ENCODE measurements at places on chromosomes 5 and 9. TPM values are rescaled to one million over a fixed set of nuclear protein-coding genes. Genes with fewer than 3 reads are reported as not detected.

The PCDHA1 gene
- not detected for total RNA-seq

The WDR38 gene
- not detected for total RNA-seq

The PCDHA12 gene
- total RNA-seq = 0.36 TPM

The CXCL14 gene
- not detected for total RNA-seq

The NR2F1 gene
- 10.6 TPM for total RNA-seq

GRCh38 chr5:62593331-62593730 lies 14.7 kb downstream of the LRRC70 start:
- peak overlapping the region; percentile 52 for H3K27ac ChIP-seq
- DNase-seq = no peak
- H3K36me3 ChIP-seq = peaks cover 2% of the 10 kb centered on the region
- H3K4me3 ChIP-seq = no peak overlapping the region
- no peaks in the 10 kb centered on the region for H3K27me3 ChIP-seq

- H3K4me3 ChIP-seq = no peak overlapping the region
- no peak overlapping the region for H3K27ac ChIP-seq
- H3K36me3 ChIP-seq = no peaks in the 10 kb centered on the region
- peaks cover 21% of the 10 kb centered on the region for H3K27me3 ChIP-seq
- H3K4me1 ChIP-seq = no peaks in the 10 kb centered on the region
- DNase-seq = no peak
Observed at GRCh38 chr5:58872670-58873273, 289.9 kb downstream of the RAB3C start.

GRCh38 chr5:120638449-120638848 lies 174.3 kb downstream of the PRR16 start:
- H3K4me3 ChIP-seq = no peak overlapping the region
- no peaks in the 10 kb centered on the region for H3K27me3 ChIP-seq
- DNase-seq = no peak
- no peaks in the 10 kb centered on the region for H3K4me1 ChIP-seq
- H3K27ac ChIP-seq = no peak overlapping the region

GRCh38 chr5:131769336-131769735 lies 27.5 kb downstream of the FNIP1 start:
- no peak overlapping the region for H3K4me3 ChIP-seq
- H3K36me3 ChIP-seq = peaks cover under 1% of the 10 kb centered on the region
- H3K27me3 ChIP-seq = no peaks in the 10 kb centered on the region

GRCh38 chr5:851553-851952 lies 767 bp upstream of the ZDHHC11 start:
- no peaks in the 10 kb centered on the region for H3K4me1 ChIP-seq
- H3K36me3 ChIP-seq = no peaks in the 10 kb centered on the region
- DNase-seq = no peak
- H3K27ac ChIP-seq = no peak overlapping the region
- no peak overlapping the region for H3K4me3 ChIP-seq
- peaks cover 5% of the 10 kb centered on the region for H3K27me3 ChIP-seq

- H3K27ac ChIP-seq = no peak overlapping the region
- H3K4me1 ChIP-seq = peaks cover 38% of the 10 kb centered on the region
- H3K4me3 ChIP-seq = no peak overlapping the region
- no peak for DNase-seq
- H3K27me3 ChIP-seq = peaks cover 3% of the 10 kb centered on the region
Observed at GRCh38 chr9:87386490-87387025, 111.1 kb upstream of the DAPK1 start.

DNA sequence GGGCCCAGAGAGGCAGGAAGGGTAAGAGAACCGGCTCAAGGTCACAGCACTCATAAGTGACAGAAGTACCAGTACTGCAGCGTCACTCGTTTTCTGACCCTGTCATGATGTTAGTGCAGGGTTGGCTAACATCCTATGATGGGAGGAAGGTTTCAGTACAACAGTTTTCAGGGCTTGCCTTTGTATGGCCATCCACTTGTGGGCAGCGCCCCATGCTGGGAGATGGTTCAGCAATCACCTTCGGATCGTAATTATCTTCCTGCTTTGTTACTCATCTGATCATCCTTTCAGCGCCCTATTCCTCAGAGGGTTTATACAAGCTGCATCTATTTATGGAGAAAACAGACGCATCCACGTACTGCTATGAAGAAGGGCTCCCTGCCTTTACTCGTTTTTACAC lies 2.4 kb downstream of the MAP1B start:
- peak overlapping the region; percentile 95 for H3K4me3 ChIP-seq
- no peak overlapping the region for H3K27ac ChIP-seq
- peaks cover 32% of the 10 kb centered on the region for H3K4me1 ChIP-seq

GRCh38 chr5:152501294-152501693 lies 96.2 kb upstream of the NMUR2 start:
- no peaks in the 10 kb centered on the region for H3K36me3 ChIP-seq
- no peaks in the 10 kb centered on the region for H3K4me1 ChIP-seq
- H3K27me3 ChIP-seq = no peaks in the 10 kb centered on the region

DNA sequence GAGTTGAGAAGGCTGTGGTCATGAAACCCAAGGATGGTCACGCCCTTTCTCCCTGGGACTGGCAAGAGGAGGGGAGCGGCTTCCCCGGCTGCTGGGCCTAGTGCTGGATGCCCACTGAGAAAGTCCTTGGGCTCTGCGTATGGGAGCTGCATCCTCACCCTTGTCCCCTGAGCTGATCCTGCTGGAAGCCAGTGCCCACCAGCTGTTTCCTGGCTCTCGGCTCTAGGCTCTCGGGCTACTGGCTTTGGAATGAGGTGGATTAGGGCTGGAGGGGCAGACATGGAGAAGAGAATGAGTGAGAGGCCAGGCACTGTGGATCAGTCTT lies 149.3 kb upstream of the PPP1R26 start:
- DNase-seq = no peak
- H3K4me1 ChIP-seq = no peaks in the 10 kb centered on the region
- no peak overlapping the region for H3K4me3 ChIP-seq
- no peaks in the 10 kb centered on the region for H3K36me3 ChIP-seq
- no peak overlapping the region for H3K27ac ChIP-seq
- no peaks in the 10 kb centered on the region for H3K27me3 ChIP-seq

DNA sequence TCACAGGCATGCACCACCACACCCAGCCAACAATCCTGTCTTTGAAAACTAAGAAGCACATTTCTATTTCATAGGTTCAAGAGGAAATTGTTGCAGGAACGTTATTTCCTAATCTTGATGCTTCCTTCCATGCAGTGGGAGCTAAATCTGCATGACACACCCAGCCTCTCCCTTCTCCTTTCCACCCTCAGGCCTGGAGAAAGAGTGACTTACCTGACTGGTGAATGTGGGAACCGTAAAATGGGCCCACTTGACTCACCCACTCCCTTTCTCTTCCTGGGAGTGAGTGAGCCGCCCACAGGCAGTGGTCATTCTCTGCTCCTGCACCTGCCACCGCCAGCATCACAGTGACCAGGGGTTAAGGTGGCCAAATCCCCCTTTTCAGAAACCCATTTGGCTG lies 78.2 kb downstream of the C9orf50 start:
- H3K36me3 ChIP-seq = no peaks in the 10 kb centered on the region
- H3K4me1 ChIP-seq = peaks cover 9% of the 10 kb centered on the region
- H3K27me3 ChIP-seq = no peaks in the 10 kb centered on the region
- no peak for DNase-seq
- H3K4me3 ChIP-seq = no peak overlapping the region
- H3K27ac ChIP-seq = no peak overlapping the region

GRCh38 chr9:137303893-137304382 lies 1.9 kb upstream of the NRARP start:
- peaks cover 22% of the 10 kb centered on the region for H3K27me3 ChIP-seq
- H3K27ac ChIP-seq = no peak overlapping the region
- peaks cover 4% of the 10 kb centered on the region for H3K4me1 ChIP-seq

GRCh38 chr9:137590123-137590468 lies 216 bp downstream of the ZMYND19 start:
- H3K27ac ChIP-seq = no peak overlapping the region
- H3K27me3 ChIP-seq = no peaks in the 10 kb centered on the region
- peaks cover 25% of the 10 kb centered on the region for H3K36me3 ChIP-seq
- H3K4me1 ChIP-seq = peaks cover 9% of the 10 kb centered on the region
- H3K4me3 ChIP-seq = peak overlapping the region; percentile 84
- DNase-seq = no peak

DNA sequence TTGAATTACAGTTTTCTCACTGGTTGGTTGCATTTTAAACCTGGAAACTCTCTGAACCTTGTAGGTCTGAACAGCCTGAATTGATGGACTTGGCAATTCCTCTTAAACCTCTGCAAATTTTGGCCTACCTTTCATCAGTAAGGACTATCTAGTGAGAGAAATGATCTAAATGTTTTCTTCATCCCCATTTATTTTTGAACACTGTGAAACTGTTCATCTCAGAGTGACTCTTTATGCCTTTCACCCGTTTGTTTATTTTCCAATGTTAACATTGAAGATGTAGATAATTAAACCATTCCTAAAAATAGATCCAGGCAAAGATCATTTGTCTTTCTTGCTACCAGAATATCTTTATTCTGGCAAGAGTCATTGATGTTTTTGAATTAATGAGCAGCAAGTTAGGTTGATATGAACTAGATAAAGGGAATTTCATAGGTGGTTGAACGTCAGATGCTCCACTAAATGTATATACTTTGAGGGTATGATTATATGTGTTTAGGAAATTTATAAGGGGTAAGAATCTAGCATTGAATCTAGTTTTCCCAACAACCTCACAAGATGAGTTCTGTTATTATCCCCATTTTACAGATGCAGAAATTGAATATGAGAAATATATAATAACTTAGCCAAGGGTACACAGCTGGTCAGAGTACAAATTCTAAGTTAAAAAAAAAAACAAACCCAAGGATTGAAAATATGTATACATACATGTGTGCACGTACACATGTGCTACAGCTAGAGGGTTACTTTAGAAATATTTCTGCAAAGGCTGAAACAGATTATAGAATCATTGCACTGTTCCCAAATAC lies 3.4 kb downstream of the CPEB4 start:
- H3K4me1 ChIP-seq = peaks cover 37% of the 10 kb centered on the region
- no peaks in the 10 kb centered on the region for H3K27me3 ChIP-seq
- no peaks in the 10 kb centered on the region for H3K36me3 ChIP-seq
- no peak for DNase-seq
- peak overlapping the region; percentile 25 for H3K27ac ChIP-seq

- H3K36me3 ChIP-seq = peaks cover 8% of the 10 kb centered on the region
- DNase-seq = peak; percentile 69
- H3K4me1 ChIP-seq = peaks cover 38% of the 10 kb centered on the region
Observed at GRCh38 chr9:76456202-76456926, 2.6 kb upstream of the GCNT1 start.

DNA sequence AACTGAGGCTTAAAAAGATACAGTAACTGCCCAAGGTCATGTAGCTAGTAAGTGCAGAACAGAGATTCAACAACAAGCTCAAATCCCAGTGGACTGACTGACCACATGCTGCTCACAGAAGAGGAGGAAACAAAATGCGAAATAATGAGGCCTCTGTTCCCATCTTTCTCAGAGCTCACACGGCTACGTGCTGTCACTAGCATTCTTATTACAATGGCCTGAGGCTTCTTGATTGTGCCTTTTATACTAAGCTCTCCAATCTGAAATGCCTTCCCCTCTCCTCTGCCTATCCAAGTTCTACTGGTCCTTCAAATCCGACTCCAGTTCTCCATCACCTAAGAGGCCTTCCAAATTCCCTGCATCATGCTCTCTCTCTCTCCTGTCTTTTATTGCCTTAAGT lies 26.0 kb downstream of the SGTB start:
- no peak overlapping the region for H3K4me3 ChIP-seq
- no peak overlapping the region for H3K27ac ChIP-seq
- no peak for DNase-seq
- H3K27me3 ChIP-seq = no peaks in the 10 kb centered on the region
- H3K4me1 ChIP-seq = peaks cover 9% of the 10 kb centered on the region
- peaks cover 6% of the 10 kb centered on the region for H3K36me3 ChIP-seq
